ENCODE measurements at places on chromosomes 7 and 10.

DNA sequence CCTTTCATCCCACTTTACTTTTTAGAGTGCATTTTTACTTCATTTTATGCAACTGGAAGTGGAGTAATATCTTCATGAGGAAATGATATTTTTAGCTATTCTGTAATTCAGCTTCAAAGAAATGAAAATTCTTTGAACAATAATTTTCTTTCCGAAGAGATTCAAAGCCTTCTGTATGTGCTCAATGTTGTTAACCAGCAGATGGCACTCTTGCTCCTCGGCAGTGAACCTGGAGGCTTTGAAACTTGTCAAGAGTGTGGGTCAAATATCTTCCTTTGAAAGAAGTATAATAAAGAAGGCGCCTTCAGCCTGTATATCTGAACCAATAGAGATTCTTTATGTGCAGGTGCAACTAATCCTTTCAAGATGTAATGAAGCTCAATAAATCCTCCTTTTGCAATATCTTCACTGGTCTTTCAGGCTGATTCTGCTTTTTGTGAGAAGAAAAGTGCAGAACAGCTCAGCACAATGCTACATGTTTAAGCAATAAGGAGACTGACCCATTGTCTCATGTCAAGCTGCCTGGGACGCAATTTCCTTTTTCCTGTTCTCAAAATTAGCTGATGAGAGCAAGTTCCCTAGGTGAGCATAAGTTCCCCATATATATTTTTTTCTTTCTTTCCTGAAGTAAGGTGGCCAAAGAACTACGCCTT lies 258.4 kb downstream of the SEMA3A start:
- DNase-seq: no peak

GRCh38 chr7:101618916-101619315 lies 10.2 kb downstream of the MYL10 start:
- no peak for DNase-seq

GRCh38 chr7:70435634-70436033 lies 696.3 kb upstream of the GALNT17 start:
- DNase-seq: no peak

- DNase-seq: no peak
These were observed 261.4 kb downstream of the RELN start for GRCh38 chr7:103727982-103728610.

DNA sequence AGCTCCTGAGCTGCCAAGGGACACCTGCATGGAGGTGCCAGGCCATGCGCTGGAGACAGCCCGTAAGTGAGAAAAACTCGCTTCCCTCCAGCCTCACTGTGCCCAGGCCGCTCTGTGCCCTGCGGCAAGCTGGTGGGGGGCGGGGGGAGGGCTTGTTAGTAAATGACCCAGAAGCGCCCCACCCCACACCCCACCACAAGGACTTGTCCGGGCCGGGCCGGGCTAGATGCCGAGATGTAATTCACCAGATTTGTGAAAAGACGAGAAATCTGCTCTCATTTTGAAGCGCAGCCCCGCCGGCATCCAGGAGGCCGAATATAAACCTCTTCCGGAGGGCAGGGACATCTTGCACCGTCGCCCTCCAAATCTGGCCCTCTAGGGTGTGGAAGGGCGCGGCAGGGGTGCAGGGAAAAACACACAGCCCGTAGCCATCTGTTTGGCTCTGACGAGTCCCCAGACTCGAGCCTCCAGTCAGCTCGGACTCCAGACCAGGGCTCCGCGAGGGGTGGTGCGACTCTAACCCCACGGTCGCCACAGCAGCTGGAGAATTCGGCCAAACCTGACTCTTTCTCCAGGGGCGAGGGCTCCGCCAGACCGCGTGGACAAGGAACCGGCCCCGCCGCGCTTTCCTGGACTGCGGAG lies 14.8 kb downstream of the TLX1 start:
- no peak for DNase-seq

DNA sequence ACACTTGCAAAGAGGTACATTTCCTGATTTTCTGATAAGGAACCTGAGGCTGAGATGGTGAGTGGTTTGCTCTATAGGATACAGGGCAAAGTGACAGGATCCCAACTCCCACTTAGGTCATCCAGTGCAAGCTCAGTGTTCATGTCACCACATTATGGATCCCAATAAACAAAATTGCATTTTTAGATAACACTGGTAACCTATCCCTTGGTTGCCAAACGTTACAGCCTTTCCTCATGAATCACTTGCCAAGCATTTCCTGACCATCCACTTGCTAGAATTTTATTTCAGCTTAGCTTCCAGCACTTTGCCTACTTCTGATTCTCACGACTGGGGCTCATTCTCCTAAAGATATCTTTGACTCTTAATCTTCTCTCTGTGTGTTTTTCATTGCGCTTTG lies 131.4 kb upstream of the ODAD2 start:
- DNase-seq: no peak

GRCh38 chr7:50690541-50691011 lies 92.1 kb downstream of the GRB10 start:
- no peak for DNase-seq

GRCh38 chr7:83819911-83820310 lies 171.0 kb upstream of the SEMA3E start:
- no peak for DNase-seq

DNA sequence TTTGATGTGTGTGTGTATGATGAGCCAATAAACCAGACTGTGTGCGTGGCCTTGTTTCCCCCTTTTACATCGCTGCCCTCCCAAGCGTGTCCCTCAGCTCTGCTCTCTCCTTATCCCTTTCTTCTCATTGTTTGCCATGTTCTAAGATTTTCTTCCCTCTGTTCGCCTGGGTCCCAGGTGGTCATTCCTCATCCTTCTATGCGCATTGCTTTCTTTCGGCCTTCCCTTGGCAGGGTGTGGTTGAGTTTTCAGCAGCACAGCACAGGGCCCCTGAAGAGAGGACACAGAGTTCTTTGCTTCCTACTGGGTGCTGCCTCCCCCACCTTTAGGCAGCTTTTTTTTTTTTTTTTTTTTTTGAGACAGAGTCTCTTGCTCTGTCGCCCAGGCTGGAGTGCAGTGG lies 23.1 kb downstream of the GBX1 start:
- no peak for DNase-seq

DNA sequence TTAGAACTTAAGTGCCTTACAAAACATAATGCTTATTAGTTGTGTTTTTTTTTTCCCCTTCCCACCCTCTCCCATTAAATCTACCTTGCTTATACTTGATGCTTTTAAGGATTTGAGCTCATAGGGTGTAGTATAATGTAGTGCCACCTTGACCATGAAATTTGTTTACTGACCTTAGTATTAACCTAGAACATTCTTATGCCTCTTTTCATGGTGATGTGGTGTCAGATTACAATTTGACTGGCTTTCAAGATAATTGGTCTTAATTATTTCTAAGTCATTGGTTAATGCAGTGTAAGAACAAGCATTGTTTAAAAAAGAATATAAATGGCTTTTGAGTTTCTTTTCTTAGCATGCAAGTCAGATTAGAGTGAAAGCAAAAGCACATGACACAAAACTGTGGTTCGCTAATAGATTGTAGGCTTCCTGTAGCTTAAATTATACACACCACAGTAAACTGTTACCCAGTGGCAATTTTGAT lies 61.8 kb downstream of the ADD3 start:
- no peak for DNase-seq

DNA sequence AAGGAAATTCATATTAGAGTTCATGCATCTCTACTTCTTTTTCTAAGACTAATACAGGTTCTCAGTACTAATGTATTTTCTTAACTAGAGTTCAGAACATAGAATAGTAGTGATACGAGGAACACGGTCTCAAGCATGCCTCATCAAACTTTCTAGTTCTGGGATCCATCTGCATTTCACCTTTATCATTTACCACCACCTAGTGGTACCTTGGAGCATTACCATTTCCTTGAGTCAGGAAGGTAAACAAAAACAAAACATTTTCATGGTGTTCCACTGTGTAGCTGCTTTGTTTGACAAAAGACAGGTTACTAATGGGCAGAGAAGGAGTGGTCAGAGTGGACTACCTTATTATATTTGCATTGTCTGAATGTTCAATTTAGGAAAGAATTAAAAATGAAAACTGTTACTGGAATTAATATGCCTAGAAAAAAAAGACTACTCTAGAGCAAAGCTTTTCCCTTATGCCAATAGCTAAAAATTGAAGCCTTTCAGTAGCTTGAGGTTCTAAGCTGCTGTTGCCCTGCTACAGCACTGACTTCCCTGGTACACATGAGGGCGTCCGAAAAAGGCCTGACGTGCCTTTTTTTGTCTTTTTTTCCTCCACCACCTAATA lies 44.5 kb downstream of the STARD3NL start:
- no peak for DNase-seq

- no peak for DNase-seq
These were observed 32.8 kb upstream of the DGKI start for GRCh38 chr7:137879357-137880158.

DNA sequence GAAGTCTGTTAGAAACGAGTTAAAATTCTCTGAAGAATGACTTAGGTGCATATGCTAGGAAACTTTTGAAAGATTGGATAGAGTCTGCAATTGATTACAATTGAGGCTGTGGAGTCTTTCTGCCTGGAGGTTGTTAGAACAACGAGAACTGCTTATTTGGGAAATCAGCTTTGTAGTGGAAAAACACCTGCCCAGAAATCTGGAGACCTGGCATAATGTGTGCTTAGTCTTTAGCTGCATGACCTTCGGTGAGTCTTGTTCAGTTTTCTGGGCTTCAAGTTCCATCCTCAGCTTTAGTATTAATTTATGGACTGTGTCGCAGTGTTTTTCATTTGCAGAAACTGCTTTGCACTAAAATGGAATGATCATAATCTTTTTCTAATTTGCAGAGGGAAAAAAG lies 31.7 kb downstream of the CCNY start:
- no peak for DNase-seq

GRCh38 chr10:92756201-92757065 lies 66.7 kb downstream of the HHEX start:
- no peak for DNase-seq
